Fibroblast of skin of right biceps (primary cell): ENCODE measurements at places on chromosomes 5 and 9.

GRCh38 chr5:135326296-135327254 lies 72.5 kb downstream of the MACROH2A1 start:
- DNase-seq: no peak

DNA sequence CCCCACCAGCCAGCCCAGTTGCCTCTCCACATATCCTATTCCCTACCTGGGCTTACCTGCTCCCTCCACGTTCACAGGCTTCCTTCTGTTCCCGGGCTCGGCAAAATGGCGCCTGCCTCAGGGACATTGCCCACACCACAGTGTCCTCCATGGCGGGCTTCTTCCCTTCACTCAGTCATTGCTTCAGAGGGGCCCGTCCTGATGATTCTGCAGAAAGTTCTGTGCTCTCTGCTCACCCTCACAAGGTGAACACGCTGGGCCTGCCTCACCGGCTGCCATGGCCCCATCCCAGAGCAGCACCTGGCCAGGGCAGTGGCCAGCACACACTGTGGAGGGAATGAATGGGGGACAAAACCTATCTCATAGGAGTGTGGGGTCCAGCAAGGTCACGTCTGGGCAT lies 313.0 kb downstream of the GADD45G start:
- no peak for DNase-seq

GRCh38 chr9:35958104-35958837 lies at the start of gene OR2S2:
TSS of gene OR2S2 (minus strand) at chr9:35958154. CDS start at chr9:35958098, 56 bp downstream.
- DNase-seq: no peak

DNA sequence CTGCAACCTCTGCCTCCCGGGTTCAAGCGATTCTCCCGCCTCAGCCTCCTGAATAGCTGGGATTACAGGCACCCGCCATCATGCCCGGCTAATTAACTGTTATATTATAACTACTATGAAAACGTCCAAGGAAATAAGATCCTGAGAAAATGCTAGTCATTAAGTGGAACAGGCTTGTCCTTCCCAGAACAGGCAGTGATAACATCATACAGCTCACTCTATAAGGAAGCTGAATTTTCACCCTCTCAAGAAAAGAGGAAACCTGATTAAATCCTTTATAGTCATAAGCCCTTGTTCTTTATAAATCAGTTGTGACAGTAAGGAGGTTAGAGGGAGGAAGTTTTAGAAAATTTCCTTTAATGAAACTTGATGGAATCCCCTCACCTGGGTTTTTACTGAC lies 163.9 kb upstream of the CLINT1 start:
- no peak for DNase-seq

DNA sequence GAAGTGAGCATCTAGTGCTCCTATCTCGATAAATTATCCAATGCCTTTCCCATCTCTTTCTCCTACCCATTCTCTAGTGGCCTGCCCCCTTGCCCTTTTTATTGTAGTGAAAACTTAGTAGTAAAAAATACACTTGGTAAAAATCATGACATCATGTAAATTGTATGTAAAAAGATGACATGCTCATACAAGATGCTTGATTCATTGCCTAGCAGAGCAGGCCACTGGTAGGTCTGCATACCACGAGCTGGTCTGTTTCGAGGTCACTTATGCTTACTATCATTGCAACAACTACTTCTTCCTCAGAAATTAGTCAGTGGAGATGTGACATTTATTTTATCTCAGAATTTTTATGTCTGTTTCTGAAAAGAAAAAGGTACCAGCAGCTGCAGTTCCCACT lies 177.3 kb downstream of the C9orf152 start:
- peak; percentile 85 for DNase-seq

DNA sequence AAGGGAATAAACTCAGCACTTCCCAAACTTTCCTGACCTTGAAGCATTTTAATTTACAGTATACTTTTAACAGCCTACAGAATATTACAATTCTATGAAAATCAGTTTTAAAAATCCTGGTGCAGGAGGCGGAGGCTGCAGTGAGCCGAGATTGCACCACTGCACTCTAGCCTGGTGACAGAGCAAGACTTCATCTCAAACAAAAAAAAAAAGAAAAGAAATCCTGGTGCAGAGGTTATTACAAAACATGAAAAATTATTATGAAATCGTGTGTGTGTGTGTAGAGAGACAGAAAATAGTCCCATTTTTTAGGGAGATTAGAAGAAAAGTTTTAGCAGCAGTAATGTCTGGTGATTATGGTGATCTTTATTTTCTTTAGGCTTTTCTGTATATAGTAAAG lies 26.9 kb downstream of the GOLPH3 start:
- no peak for DNase-seq

GRCh38 chr5:35063414-35063813 lies 15.7 kb upstream of the AGXT2 start:
- DNase-seq: peak; percentile 22

DNA sequence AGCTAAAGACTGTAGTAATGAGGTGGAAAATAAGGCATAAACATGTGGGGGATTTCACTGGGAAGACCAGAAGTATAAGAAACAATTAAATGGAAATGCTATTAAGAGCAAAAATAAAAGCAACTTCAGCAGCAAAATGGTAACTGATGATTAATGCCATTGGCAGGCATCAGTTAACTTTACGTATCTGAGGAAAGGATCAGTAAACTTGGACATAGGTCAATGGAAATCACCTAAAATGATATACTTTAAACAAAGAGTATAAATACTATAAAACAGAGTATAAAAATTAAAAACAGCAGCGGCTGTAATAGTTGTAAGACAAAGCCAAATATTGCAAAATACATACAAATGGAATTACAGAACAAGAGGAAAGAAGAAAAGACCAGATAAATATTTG lies 992.1 kb downstream of the DNAH5 start:
- DNase-seq: no peak

- DNase-seq: no peak
Measured at GRCh38 chr5:172353846-172354245, 70.3 kb upstream of the UBTD2 start.

DNA sequence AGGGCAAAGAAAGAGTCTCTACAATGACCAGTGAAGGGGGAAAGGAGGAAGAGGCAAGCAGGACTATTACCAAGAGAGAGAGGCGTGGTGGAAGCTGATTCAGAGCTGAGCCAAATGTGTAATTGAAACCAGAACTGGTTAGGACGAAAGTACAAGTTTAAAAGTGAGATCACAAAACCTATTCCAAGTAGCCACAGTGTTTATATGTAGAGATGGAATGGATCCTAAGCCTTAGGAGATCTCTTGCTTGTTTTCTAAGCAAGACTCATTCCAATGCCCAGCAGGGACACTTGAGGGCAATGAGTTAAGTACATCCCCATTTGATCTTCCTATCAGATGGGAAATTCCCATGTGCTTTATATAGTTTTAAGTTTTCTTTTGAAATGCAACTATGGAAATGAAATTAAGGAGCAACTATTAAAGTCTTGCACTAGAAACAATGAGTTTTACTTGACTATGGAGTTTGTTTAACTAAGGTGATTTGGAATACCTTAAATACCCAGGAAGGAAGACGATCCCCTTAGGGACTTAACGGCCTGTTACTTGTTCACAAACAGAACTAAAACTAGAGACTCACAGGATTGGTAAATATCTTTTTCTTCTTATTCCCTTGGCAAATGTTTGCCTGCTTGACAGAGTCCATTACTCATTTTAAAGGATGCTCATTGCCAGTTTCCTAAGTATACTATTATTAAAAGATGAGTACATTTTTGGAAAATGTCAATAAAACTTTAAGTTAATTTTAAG lies 51.1 kb upstream of the SNX2 start:
- peak; percentile 86 for DNase-seq

DNA sequence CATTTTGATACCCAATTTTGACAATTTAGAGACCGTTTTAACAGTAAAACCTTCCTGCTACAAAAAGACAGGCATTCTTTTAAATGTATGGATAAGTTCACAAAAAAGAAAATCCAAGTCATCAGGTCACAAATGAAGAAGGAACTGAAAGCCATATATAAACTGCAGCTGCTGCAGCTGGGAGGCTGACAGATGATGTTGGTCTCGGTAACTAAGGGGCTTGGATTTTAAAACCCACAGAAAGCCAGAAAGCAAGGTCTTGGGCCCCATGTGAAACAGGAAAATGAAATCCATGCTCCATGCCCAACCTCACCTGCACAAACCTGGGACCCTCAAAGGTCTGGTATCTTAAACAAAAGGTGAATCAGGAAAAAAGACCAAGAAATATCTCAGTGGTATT lies 15.7 kb upstream of the C5orf34 start:
- no peak for DNase-seq

DNA sequence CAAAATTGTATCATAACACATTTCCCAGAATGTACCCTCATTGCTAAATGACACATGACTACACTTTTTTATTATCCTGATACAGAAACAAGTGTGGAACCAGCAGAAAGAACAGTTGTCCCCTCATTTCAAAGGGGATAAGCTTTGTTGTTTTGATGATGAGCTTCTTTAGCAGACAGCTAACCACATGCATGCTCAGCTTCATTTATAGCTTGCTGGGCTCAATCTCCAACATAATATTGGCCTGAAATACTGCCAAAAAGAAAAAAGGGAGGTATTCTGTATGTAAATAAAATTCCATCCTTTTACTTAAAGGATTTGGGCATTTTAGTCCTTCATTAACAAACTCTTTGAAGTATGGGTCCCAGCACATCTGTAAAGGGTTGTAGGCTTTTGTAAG lies 120.4 kb downstream of the SPATA31D1 start:
- no peak for DNase-seq

DNA sequence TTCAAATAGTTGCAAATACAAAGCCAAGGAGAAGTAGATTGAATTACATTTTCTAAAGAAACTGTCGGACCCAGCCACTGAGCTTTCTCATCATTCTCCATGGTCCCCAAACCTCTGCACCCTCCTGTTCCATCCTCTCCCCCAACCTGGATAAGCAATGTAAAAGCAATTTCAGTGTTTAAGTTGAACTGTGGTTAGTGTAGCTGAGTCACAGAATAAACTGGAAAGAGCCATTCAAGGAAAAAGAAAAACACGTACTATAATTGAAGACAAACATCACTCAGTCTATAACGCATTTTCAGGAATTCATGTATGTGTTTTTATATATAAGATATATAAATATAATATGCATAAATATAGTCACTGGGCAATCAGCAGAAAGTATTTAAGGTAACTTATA lies 54.1 kb upstream of the TMEM161B start:
- no peak for DNase-seq

DNA sequence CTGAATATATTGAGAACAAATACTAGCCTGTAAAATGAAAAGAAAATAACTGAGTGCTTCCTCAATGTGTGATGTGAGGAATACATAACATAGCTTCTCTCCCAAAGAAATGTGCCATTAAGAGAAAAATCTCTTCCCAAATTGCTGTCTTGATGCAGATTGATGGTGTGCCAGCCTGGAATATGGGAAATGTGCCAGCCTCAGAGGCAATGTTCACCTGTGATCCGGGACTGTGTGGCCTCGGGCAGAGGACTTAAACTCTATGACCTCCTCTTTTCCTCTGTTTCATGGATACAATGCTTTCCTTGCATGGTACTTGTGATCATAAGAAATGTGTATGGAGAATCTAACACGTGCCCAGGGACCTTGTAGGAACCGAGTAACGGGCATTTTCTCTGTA lies 370.9 kb downstream of the DIRAS2 start:
- no peak for DNase-seq

- no peak for DNase-seq
Measured at GRCh38 chr5:154511984-154512383, 34.0 kb upstream of the HAND1 start.

DNA sequence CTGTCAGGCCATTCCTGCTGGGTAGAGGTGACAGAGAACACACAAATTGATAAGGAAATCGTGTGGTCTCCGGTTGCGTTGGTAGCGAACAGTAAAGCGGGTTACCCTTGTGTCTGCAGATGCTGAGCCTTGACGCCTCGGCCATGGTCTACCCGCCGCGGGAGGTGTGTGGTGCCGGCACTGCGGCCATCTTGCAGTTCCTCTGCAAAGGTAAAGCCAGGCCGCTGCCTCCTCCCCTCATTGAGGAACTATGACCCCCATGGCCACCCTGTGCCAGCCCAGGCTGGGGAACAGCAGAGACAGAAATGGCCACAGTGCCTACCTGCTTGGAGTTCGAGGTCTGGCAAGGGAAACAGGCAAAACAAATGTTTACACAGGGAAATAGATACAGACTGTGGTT lies 16.3 kb downstream of the LRSAM1 start:
- no peak for DNase-seq

- DNase-seq: peak; percentile 51
Measured at GRCh38 chr5:105754056-105754455, 1916.7 kb downstream of the EFNA5 start.

DNA sequence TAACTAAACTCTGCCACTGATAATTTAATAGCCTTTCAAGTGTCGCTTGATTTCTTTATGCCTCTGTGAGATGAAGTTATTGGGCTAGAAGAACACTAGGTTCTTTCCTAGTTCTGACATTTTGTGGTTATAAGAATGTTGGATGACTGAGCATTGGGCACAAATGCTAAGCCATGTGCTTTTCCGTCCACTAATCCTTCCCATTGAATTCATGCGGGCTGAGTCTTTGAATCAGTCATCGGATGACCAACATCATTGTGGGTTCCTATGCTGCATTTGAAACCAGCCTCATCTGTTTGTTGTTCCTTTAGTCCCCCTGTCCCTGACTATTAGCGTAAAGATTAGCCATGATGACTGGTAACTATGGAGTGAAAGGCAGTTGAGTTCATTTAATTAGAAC lies 58.5 kb downstream of the ALDH1A1 start:
- DNase-seq: peak; percentile 78

- peak; percentile 57 for DNase-seq
Measured at GRCh38 chr9:132114102-132114707, 34.5 kb upstream of the MED27 start.

GRCh38 chr5:112861638-112861985 lies 525 bp downstream of the SRP19 start:
- no peak for DNase-seq

- peak; percentile 84 for DNase-seq
Measured at GRCh38 chr5:115452536-115453235, 91.9 kb downstream of the FEM1C start.

DNA sequence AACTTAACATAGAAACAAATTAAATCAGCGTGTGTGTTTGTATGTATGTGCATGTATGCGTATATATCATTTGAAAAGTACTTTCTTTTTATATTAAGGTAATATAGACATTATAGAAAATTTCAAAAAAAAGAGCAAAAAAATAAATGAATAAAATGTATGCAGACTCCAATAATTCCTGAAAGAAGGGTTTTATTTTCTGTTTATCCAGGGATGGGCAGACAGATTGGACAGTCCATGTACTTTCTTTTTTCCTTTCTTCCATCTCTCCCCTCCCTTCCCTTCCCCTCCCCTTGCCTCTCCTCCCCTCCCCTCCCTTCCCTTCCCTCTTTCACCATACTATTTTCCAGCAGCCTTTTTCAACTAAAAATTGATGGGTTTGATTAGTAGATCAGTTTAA lies 123.8 kb downstream of the SGCD start:
- no peak for DNase-seq

DNA sequence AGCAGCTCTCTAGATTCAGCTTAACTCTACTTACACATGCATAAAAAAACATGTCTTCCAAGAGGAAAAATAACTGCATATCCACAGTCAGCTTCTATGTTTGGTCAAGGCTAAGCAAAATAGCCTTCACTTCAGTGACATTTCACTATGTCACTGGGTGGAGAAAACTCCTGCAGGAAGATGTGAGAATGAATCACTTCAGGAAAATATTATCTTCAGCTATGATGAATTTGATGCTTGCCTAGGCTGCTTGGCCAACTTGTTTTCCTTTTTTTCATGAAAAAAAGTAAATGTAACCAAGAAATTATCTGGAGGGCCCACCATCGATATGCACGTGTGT lies 143.0 kb upstream of the ZNF608 start:
- DNase-seq: peak; percentile 58

GRCh38 chr5:67176936-67177335 lies 19.7 kb downstream of the CD180 start:
- DNase-seq: no peak

GRCh38 chr9:16964228-16964627 lies 93.8 kb upstream of the BNC2 start:
- DNase-seq: peak; percentile 99
